ENCODE measurements at places on chromosomes 5 and 9. TPM values are rescaled to one million over a fixed set of nuclear protein-coding genes. Genes with fewer than 3 reads are reported as not detected.

Gene C9orf43
- total RNA-seq = 0.24 TPM

Gene PCDHGA1
- total RNA-seq = 3.2 TPM

Gene ARL14EPL
- total RNA-seq = not detected

Gene IL7R
- 0.65 TPM for total RNA-seq

Gene LCN15
- 0.46 TPM for total RNA-seq

Gene DND1
- 0.24 TPM for total RNA-seq

Gene SPINK4
- total RNA-seq = not detected

Gene ECSCR
- total RNA-seq = 21.4 TPM

Gene NRG2
- 1.9 TPM for total RNA-seq

Gene ELOVL7
- total RNA-seq = 0.46 TPM

Gene TRIM7
- total RNA-seq = 14.4 TPM

Gene PCDHGA5
- total RNA-seq = 5.7 TPM

Gene ATG12
- 23.5 TPM for total RNA-seq

Gene PCDH12
- 10.4 TPM for total RNA-seq

Gene AGXT2
- total RNA-seq = not detected

Gene PCDHGC4
- 2.4 TPM for total RNA-seq

Gene CCNJL
- total RNA-seq = 10.2 TPM

Gene EFNA5
- 28.5 TPM for total RNA-seq

Gene ZFP2
- total RNA-seq = 0.70 TPM

Gene TLR4
- 16.8 TPM for total RNA-seq

Gene TAF11L10
- total RNA-seq = not detected

Gene SGCD
- 75.2 TPM for total RNA-seq

Gene PDE4D
- total RNA-seq = 36.7 TPM

Gene PDE6A
- total RNA-seq = 0.05 TPM

Gene TYRP1
- total RNA-seq = 57.4 TPM

Gene RABEPK
- 8.3 TPM for total RNA-seq

Gene TAF11L5
- total RNA-seq = not detected

Gene GABRA1
- total RNA-seq = not detected

Gene HSPB3
- 549 TPM for total RNA-seq

Gene SAXO1
- total RNA-seq = not detected

Measured in Right ventricle myocardium inferior (tissue), 1 donor.